SJSA1 (cell line): ENCODE measurements at places on chromosomes 6 and 20. TPM values are rescaled to one million over a fixed set of nuclear protein-coding genes. Genes with fewer than 3 reads are reported as not detected.

The CST2 gene
- not detected in 2 replicates for total RNA-seq

GRCh38 chr6:169424821-169425240, 171.2 kb upstream of the THBS2 start:
- DNase-seq, result no peak

The SEMG1 gene
- total RNA-seq, result not detected in 2 replicates

- no peak for DNase-seq
Observed at GRCh38 chr6:36744304-36744673, 46.7 kb downstream of the RAB44 start.

The OPRM1 gene
- not detected in 2 replicates for total RNA-seq

The FIG4 gene
- total RNA-seq, result 6.9 and 9.6 TPM in 2 replicates

The LY6G6C gene
- not detected in 2 replicates for total RNA-seq

The TBX18 gene
- 17.5 and 35.1 TPM in 2 replicates for total RNA-seq

The OTOR gene
- total RNA-seq, result not detected in 2 replicates

DNA sequence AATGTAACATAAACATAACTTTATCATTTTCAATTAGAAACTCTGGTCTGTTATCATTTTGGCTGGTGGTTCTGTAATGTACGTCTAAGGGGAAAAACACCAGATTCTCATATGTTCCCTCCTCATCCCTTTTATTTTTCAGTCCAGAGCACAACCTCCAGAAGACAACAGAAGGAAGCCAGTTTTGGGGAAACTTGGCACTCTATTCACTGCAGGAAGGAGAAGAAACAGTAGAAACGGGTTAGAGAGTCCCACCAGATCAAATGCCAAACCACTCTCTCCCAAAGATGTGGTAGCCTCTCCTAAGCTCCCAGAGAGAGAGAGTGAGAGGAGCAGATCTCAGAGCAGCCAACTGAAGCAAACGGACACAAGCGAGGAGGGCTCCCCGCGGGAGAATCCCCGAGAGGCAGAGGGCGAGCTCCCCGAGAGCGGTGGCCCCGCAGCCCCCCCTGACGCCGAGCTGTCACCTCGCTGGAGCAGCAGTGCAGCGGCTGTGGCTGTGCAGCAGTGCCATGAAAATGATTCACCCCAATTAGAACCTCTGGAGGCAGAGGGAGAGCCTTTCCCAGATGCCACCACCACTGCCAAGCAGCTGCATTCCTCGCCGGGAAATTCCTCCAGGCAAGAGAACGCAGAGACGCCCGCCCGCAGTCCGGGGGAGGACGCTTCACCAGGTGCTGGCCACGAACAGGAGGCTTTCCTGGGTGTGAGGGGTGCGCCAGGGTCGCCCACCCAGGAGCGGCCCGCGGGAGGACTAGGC, 117.8 kb downstream of the RTN4IP1 start:
- DNase-seq, result peak; percentile 72

DNA sequence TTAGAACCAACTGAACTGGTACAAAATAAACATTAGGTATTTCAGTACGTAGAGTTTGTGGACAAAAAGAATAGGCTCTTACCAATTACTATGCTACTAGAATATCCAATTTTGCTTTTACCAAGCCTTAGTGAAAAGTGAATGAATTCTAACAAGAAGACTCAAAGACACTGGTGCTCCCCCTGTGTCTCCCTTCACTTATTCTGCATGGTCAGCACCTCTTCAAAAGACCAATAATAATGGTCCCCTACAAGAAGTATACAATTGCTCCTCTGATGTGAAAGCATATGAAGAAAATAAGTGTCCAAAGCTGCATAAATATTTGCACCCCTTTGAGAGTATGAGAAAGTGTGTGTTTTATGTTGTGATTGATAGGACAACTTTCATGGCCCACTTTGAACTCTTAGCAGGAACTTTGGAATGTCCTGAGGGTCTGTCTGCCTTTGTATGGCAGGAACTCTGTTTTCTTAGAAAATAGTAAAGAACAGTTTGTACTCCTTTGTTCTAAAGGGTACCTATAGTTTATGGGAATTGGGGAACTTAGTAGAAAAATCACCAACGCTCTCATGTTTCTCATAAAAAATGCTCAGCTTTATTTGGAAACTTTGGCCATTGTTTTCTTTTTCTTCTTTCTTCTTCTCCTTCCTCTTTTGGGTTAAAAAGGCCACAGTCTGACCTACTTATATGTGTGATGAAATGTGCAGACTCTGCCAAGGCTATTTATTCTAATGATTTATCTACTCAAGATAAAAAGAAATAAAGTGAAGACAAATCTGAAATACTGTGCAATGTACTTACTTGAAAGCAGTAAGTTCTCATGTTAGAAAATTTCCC, 352.4 kb downstream of the LAMA2 start:
- no peak for DNase-seq

DNA sequence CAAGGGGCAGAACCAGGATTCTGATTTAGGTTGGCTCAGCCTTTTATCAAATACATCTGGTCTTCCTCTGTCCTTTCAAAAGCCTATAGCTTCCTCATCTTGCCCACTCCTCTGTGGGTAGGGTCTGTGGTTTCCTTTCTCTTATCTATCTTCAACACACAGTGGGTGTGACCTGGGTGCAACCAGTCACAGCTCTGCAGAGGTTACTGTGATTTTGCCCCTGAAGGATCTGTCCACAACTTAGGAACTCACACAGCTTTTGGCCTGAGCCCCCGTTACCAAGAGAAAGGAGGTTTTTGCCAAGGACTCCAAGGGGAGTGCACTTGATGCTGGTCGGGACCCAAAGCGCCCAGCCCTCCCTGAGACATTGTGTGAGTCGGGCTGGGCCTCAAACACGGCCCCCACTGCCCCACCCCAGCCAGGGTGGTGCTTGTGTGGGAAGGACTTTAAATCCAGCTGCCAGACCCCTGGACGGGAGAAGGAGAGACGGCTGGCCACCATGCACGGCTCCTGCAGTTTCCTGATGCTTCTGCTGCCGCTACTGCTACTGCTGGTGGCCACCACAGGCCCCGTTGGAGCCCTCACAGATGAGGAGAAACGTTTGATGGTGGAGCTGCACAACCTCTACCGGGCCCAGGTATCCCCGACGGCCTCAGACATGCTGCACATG, at the start of gene PI16:
Gene PI16 (plus strand): TSS at position 477 of the 670 bp plus-strand sequence. CDS start 23 bp downstream, at position 500.
- no peak for DNase-seq

The ITPR3 gene
- total RNA-seq, result 9.0 and 11.4 TPM in 2 replicates

The MYLK2 gene
- 0.82 and 1.0 TPM in 2 replicates for total RNA-seq

The TNFAIP3 gene
- total RNA-seq, result 7.8 and 12.2 TPM in 2 replicates

- no peak for DNase-seq
Observed at GRCh38 chr6:166842607-166843006, 113.7 kb downstream of the RNASET2 start.

DNA sequence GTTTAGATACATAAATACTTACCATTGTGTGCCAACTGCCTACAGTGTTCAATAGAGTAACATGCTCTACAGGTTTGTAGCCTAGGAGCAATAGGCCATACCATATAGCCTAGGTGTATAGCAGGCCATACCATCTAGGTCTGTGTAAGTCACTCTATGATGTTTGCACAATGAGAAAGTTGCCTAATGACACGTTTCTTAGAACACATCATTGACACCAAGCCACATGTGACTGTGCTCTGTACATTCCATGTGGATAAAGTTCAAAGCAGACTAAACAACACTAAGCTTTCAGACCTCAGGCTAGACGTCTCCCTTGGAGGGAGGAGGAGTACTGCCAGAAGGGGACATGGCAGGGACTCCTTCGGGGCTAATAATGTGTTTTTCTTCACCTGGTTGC, 93.6 kb downstream of the KIF16B start:
- DNase-seq, result no peak

The ISM1 gene
- total RNA-seq, result not detected in 2 replicates

The CSE1L gene
- total RNA-seq, result 123 and 172 TPM in 2 replicates

GRCh38 chr6:43278524-43279078, 19.5 kb upstream of the SLC22A7 start:
- peak; percentile 48 for DNase-seq

GRCh38 chr6:164163239-164163638, 748.7 kb downstream of the QKI start:
- DNase-seq, result no peak
